ENCODE measurements at places on chromosomes 7 and 10. TPM values are rescaled to one million over a fixed set of nuclear protein-coding genes. Genes with fewer than 3 reads are reported as not detected.

- no peak for DNase-seq
Observed at GRCh38 chr7:112185005-112185834, 21.0 kb downstream of the DOCK4 start.

GRCh38 chr7:101468546-101469275 is 106.0 kb downstream of the COL26A1 start:
- no peak for DNase-seq

- DNase-seq, result peak; percentile 47
Observed at GRCh38 chr10:62744136-62744535, 60.4 kb upstream of the ADO start.

DNA sequence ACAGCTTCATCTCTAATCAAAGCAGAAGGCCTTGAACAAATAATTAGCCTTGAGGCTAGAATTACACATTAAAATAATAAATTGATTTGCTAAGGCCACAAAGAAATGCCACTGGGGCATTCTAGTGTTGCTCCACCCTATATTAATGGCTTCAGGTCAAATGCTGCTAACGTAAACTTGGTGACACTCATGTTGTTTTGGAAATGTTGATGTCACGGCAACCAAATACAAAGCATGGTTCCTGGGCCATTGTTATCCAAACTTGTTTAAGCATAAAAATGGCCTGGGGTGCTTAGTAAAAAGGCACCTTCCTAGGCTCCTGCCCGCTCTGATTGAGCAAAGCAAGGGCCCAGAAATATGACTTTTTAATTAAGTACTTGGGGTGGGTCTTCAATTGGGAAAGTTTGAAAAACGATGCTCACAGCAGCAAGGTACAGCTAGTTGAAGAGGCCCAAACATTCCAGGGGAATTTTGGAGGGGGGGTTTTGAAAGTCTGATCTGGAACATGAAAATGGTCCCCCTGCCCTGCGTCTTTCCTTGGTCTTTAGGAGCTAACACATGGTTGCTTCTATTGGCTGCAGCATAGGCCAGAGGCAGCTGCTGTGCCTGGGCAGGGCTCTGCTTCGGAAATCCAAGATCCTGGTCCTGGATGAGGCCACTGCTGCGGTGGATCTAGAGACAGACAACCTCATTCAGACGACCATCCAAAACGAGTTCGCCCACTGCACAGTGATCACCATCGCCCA is 67.8 kb downstream of the ABCC2 start:
- DNase-seq, result no peak

DNA sequence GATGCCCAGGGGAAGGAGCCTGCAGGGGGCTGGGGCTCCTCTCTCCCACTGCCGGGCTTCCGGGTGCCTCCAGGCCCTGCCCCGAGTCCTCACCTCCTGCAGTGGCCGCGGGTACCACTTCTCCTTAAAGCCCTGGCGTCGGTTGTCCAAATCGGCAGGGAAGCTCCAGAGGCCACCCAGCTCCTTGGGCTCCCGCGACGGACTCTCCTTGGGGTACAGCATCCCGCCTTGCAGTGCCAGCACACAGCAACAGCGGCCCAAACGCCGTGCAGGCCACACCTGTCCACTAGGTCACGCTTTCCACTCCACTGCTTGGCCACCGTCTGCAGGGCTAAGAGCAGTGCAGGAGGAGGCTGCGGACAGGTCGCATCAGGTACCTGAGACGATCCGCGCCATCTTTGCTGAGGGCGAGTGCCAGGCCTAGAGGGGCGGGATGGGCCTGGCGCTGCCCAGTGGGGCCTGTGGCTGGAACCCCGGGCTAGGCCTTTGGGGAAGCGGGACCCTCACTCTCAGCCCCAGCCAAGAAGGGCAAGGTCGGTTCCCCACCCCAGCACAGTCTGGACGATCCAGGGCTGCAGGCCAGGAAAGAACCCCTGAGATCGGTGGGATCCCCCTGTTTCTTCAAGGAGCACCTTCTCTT is 47.7 kb upstream of the ZNF479 start:
- DNase-seq, result no peak

- DNase-seq, result no peak
Observed at GRCh38 chr10:3400348-3400747, 227.8 kb upstream of the PITRM1 start.

- no peak for DNase-seq
Observed at GRCh38 chr10:7538970-7539654, 127.7 kb downstream of the ITIH5 start.

GRCh38 chr10:114473776-114474175 is 69.5 kb upstream of the AFAP1L2 start:
- no peak for DNase-seq

DNA sequence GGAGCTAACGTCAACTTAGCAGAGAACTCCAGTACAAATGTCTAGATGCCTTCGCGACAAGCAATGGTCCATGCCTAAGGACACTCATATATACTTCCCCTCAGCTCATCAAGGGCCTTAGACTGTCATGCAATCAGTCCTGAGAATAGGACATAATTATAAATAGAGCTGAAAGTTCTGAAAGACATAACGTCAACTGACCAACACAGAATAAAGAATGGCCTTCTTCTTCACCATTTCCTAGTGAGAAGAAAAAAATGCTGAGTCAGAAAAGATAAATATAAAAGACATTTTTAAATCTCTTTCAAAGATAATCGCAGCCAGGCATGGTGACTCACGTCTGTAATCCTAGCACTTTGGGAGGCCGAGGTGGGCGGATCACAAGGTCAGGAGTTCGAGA is 83.2 kb downstream of the ARMH3 start:
- no peak for DNase-seq

DNA sequence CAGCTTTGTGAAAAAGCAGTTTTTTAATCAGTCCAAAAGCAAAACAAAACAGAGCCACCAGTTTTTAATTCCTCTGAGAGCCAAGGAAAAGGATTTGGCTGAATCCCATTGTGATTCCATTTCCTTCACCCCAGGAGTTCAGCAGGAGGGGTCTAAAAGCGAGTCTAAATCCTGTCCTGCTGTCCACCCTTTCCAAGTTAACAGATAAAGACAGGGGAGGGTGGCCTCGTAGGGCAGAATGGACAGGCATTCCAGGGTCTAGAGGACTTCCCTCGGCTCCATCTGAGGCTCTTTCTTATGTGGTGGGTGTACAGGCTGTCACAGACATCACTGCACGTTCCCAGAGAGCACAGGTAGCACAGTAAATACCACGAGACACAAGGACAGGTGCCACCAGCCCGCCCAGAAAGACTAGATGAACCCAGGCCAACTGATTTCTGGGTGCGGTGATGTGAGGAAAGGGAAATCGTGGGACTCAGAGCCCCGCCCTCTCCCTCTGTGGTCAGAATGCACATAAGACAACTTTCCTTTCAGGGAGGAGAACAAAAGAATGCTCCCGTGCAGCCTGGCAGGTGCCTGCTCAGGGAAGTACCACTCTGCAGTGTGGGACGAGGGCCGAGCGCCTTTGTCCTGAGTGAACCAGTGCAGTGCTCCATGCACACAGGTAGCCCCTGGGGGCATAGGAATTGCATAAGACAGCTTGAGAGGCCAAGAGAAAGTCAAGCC is 119.7 kb downstream of the ABLIM1 start:
- DNase-seq, result no peak

GRCh38 chr7:82141427-82141826 is 302.1 kb downstream of the CACNA2D1 start:
- no peak for DNase-seq

- no peak for DNase-seq
Observed at GRCh38 chr7:6244021-6244420, 28.4 kb downstream of the CYTH3 start.

GRCh38 chr7:88344271-88344670 is 37.6 kb upstream of the STEAP4 start:
- DNase-seq, result no peak

DNA sequence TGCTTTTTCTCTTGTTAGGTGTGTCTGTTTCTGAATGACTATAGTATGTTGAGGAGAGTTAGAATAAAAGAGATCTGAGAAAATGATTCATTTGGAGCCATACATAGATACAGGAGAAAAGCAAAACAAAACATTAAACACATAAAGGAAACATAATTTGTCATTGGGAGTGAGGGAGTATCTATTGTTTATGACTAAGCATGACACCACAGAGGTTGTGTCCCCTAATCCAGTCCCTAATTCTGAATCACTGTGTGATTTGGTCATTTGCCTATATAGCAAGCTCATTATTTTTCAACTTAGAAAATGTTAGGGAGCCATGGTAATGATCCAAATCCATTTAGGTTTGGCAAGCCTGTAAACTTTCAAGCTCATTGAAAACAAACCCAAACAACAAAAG is 132.3 kb upstream of the BMPER start:
- DNase-seq, result peak; percentile 63

DNA sequence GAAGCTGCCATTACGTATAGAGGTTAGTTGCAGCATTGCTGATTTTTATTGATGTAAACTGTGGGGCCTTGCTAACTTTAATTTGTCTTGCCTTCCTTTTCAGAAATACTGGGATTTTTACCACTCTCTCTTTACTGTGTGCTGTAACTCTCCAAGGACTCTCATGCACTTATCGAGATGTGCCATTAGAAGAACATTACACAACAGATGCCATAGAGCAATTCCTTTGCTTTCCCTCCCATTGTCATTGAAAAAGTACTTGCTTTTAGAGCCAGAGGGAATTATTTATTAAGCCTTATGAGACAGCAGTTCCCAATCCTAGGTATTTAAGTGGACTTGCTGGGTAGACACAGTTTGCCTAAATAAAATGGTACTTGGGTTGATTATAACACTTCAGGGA is 51.7 kb downstream of the ASB4 start:
- no peak for DNase-seq

- DNase-seq, result no peak
Observed at GRCh38 chr10:129949891-129950291, 14.2 kb downstream of the EBF3 start.

SPDYE1 gene
- not detected for total RNA-seq

DNA sequence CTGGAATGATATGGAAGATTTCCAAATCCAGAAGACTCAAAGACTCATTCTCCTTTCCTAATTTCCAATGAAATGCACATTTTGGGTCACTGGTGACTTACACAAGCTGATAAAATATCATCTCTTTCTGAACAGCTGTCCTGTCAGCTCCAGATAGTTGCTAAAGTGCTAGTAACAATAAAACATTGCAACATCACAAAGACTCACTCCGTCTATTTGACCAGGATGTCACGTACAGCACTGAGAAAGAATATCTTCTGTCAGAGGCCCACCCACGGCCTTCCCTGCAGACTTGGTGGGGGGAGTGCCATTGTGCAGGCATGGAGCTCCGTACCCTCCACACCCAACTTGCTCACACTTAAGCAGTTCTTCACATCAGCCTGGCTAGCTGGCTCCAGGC is 78.9 kb upstream of the EGR2 start:
- DNase-seq, result no peak

TAS2R60 gene
- not detected for total RNA-seq

CAMK2B gene
- 3.1 TPM for total RNA-seq

OR2A42 gene
- total RNA-seq, result not detected

NRBF2 gene
- total RNA-seq, result 26.4 TPM

Data from A172 (cell line).